ENCODE measurements at places on chromosomes 5 and 9. TPM values are rescaled to one million over a fixed set of nuclear protein-coding genes. Genes with fewer than 3 reads are reported as not detected.

GRCh38 chr9:124758061-124758460 is 13.1 kb downstream of the NR6A1 start:
- peaks cover 9% of the 10 kb centered on the region for H3K4me1 ChIP-seq
- H3K27ac ChIP-seq, result no peak overlapping the region
- peaks cover 6% of the 10 kb centered on the region for H3K27me3 ChIP-seq
- DNase-seq, result no peak
- H3K36me3 ChIP-seq, result no peaks in the 10 kb centered on the region

DNA sequence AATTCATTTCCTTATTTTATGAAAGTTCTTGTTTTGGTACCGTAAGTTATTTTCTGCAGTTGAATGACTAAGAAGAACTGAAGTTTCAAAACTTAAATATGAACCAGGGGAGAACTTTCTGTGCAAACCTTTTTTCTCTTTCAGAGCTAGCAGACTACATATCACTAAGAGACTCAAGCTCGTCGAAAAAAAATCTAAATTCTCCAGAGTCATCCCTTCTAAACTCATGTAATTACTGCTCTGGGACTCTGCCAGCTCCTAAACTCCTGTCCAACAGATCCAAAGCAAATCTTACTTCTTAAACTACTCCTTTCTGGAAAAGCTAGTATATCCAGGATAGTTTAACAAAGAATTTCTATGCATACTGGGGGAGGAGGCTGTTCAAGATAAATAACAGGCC is 87.0 kb upstream of the NR5A1 start:
- no peak overlapping the region for H3K4me3 ChIP-seq
- no peak for DNase-seq
- no peaks in the 10 kb centered on the region for H3K4me1 ChIP-seq
- no peaks in the 10 kb centered on the region for H3K36me3 ChIP-seq
- no peak overlapping the region for H3K27ac ChIP-seq

DNA sequence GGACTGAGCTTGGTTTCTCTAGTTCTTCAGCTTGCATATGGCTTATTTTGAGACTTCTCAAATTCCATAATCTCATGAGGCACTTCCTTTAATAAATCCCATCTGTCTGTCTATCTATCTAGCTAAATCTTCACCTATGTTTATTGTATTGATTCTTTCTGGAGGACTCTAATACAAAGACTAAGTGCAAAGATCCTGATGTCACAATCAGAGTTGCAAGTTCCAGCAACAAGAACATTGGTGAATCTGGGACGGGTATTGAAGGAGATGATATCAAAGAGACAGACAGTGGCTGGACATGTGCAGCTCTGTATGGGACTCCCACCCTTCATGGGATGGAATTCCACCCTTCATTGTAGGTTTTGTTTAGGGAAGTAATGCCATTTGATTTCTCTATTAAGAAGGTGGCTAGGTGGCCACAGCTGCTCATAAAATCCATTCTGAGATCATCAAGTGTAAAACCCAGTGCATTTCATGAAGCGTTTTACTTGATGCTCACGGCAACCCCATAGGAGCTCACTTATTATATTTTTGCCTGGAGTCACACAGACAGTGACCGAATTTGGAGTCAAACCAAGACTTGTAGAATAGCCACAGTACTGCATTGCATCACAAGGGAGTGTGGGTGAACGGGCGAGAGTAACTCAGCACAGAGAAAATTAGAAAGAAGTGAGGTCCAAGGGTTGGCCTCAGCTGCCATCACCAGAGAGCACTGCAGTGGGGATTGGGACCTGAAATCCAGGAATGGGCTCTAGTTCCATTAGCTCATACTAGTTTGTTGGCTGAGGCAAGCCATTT is 24.9 kb downstream of the TAS2R1 start:
- no peak for DNase-seq
- no peak overlapping the region for H3K4me3 ChIP-seq
- no peaks in the 10 kb centered on the region for H3K27me3 ChIP-seq
- H3K36me3 ChIP-seq, result no peaks in the 10 kb centered on the region
- H3K27ac ChIP-seq, result no peak overlapping the region
- H3K4me1 ChIP-seq, result peaks cover 6% of the 10 kb centered on the region

- H3K36me3 ChIP-seq, result no peaks in the 10 kb centered on the region
- H3K4me3 ChIP-seq, result no peak overlapping the region
- H3K27ac ChIP-seq, result no peak overlapping the region
- H3K27me3 ChIP-seq, result no peaks in the 10 kb centered on the region
- DNase-seq, result peak; percentile 33
These were observed 123.6 kb downstream of the INVS start for GRCh38 chr9:100222674-100223073.

DNA sequence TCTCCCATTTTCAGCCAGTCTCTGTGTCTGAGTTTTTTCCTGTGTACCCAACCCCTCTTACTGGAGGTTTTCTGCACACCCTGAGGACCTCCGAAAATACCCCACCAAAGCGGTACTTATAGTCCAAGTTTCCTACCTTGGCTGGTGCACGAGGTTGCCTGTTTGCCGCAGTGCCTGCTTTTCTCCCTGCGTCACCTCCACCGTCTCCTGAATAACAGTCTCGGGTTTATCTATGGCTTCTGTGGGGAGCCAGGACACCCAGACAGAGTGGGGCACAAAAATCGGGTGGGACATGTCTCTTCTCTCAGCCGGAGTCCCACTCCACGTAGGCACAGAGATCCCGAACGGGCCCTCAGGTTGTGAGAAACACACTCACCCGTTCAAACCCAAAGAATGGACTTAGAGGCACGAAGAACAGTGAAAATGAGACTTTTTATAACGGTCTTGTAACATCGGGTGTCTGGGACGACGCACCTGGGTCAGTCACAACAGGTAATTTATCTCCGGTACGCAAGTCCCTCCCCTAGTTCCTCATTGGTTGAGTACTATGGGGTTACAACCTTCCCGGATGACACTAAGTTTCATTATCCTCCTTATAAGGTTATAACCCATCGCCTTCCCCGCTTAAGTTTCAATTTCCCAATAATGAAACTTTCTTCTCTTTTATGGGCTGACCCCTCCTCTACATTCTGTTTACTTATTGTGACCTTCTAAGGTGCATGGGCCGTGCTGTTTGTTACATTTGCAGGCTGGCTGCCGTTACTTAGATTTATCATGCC is 970.2 kb upstream of the COX7C start:
- H3K4me1 ChIP-seq, result no peaks in the 10 kb centered on the region
- no peak for DNase-seq
- H3K27me3 ChIP-seq, result no peaks in the 10 kb centered on the region
- no peak overlapping the region for H3K27ac ChIP-seq
- no peak overlapping the region for H3K4me3 ChIP-seq
- H3K36me3 ChIP-seq, result no peaks in the 10 kb centered on the region

- H3K27ac ChIP-seq, result no peak overlapping the region
- H3K27me3 ChIP-seq, result no peaks in the 10 kb centered on the region
- DNase-seq, result peak; percentile 14
- no peak overlapping the region for H3K4me3 ChIP-seq
These were observed 19.8 kb downstream of the IFT74 start for GRCh38 chr9:26975728-26976707.

- no peaks in the 10 kb centered on the region for H3K27me3 ChIP-seq
- H3K4me3 ChIP-seq, result no peak overlapping the region
- H3K36me3 ChIP-seq, result no peaks in the 10 kb centered on the region
- H3K4me1 ChIP-seq, result no peaks in the 10 kb centered on the region
- DNase-seq, result no peak
These were observed 15.3 kb upstream of the PIK3R1 start for GRCh38 chr5:68200288-68200687.

DNA sequence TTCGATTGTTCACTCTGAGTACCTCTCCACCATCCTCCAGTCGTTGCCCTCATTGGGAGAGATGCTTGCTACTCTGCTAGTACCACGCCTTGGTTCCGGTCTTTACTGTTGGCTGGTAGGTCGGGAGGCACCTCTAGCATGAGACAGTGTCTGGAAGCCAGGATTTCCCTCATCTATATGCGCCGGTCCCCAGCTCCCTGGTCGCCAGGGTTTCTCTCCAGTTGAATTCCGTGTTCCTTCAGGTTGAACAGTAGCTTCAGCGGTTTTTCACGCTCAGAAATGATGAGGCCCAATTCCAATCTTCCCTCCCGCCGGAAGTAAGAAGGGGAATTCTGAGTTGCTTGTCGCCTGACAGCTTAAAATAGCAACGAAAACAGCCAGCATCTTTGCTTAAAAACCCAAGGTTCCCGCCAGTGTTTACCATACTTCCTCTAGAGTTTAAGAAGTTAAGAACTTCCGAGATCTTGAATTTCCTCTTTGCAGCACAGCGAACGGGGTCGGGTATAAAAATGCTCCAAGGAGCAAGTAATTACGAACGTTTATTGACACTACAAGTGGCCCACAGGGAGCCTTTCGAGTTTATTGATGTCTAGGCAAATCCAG is 1.3 kb upstream of the ST8SIA4 start:
- peaks cover 12% of the 10 kb centered on the region for H3K4me1 ChIP-seq
- H3K4me3 ChIP-seq, result peak overlapping the region; percentile 85
- H3K27me3 ChIP-seq, result peaks cover 3% of the 10 kb centered on the region
- H3K27ac ChIP-seq, result no peak overlapping the region
- no peak for DNase-seq

GRCh38 chr9:16715404-16715803 is 155.1 kb downstream of the BNC2 start:
- H3K36me3 ChIP-seq, result no peaks in the 10 kb centered on the region
- peaks cover 5% of the 10 kb centered on the region for H3K4me1 ChIP-seq
- H3K27ac ChIP-seq, result no peak overlapping the region

DNA sequence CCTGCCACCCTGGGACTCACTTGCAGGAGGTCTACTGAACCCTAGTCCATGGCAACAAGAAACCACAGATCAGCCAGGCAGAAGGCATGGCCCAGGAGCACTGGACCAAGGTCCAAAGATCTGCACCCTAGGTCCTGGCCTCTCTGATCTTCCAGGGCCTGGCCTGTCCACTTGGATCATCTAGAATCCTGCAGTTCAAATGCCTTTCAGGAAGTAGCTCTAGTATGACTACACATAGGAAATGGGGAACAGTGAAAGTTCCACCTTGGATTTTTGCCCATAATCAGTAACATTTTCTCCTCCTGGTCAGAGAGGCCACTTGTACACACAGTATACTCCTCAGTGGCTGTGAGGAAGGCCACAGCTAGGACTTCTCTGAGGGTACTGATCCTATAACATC is 11.5 kb downstream of the ANXA6 start:
- H3K4me1 ChIP-seq, result peaks cover 19% of the 10 kb centered on the region
- no peak for DNase-seq
- H3K27ac ChIP-seq, result no peak overlapping the region
- H3K27me3 ChIP-seq, result no peaks in the 10 kb centered on the region
- peaks cover 24% of the 10 kb centered on the region for H3K36me3 ChIP-seq

- H3K27ac ChIP-seq, result no peak overlapping the region
- no peaks in the 10 kb centered on the region for H3K4me1 ChIP-seq
- no peak overlapping the region for H3K4me3 ChIP-seq
- no peaks in the 10 kb centered on the region for H3K36me3 ChIP-seq
- DNase-seq, result peak; percentile 21
- no peaks in the 10 kb centered on the region for H3K27me3 ChIP-seq
These were observed 120.0 kb upstream of the KLF9 start for GRCh38 chr9:70534471-70534870.

DNA sequence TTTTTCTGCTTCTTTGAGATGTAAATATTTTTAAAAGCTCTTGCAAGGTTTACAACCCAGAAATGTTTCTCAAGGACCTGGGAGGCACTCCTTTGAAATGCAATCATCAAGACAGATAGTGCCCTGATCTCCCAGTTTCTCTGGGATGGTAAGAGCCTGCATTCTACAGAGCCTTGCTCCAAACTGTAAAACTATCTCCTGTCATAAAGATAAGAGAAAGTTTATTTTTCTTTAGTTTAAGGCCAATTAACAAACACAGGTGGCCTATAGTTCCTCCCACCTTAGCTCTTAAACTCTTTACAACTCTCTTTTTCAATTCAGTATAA is 1231.1 kb upstream of the NUDT12 start:
- no peaks in the 10 kb centered on the region for H3K36me3 ChIP-seq
- H3K4me1 ChIP-seq, result no peaks in the 10 kb centered on the region
- H3K27me3 ChIP-seq, result no peaks in the 10 kb centered on the region
- no peak for DNase-seq
- no peak overlapping the region for H3K27ac ChIP-seq

- no peaks in the 10 kb centered on the region for H3K27me3 ChIP-seq
- H3K4me3 ChIP-seq, result no peak overlapping the region
- H3K27ac ChIP-seq, result no peak overlapping the region
These were observed 175.1 kb downstream of the HCN1 start for GRCh38 chr5:45521067-45521466.

DNA sequence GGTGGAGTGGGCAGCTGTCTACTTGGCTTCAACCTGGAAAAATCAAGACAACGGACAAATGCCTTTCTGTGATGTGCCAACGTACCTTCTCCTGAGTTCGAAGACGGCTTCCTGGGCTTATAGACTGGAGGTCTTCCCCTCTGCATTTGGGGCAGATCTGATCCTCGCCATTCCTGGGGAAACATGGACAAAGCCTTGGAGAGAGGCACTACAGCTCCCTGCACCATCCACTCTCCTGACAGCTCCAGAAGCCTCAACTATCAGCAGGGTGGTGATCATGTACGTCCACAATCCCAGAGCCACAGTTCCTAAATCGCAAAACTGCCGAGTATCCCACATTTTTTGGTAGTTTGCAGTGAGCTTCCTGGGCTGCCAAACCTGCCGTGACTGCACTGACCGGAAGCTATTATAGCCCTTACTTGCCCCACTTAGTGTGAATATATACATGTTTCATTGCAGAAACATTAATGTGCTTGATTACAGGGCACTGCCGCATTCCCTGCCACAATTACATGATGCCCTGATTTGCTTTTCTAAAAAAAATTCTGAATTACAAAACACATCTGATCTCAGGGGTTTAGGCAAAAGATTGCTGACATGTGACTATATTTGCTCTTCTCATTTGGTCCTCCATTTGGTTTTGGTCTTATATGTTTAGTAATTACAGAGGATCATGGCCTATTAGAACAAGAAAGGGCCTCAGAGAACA is 2.8 kb downstream of the TRAF1 start:
- no peak overlapping the region for H3K4me3 ChIP-seq
- peaks cover 30% of the 10 kb centered on the region for H3K4me1 ChIP-seq
- H3K27me3 ChIP-seq, result no peaks in the 10 kb centered on the region
- H3K36me3 ChIP-seq, result no peaks in the 10 kb centered on the region
- DNase-seq, result no peak

- peaks cover 20% of the 10 kb centered on the region for H3K27me3 ChIP-seq
- no peak overlapping the region for H3K27ac ChIP-seq
- DNase-seq, result no peak
- no peaks in the 10 kb centered on the region for H3K36me3 ChIP-seq
- no peaks in the 10 kb centered on the region for H3K4me1 ChIP-seq
These were observed 48.6 kb upstream of the SHB start for GRCh38 chr9:38117651-38118050.

- no peak overlapping the region for H3K27ac ChIP-seq
- no peaks in the 10 kb centered on the region for H3K27me3 ChIP-seq
- peak; percentile 37 for DNase-seq
These were observed 45.8 kb downstream of the KIAA1958 start for GRCh38 chr9:112532427-112532826.

Gene MRPS2
- 38.6 TPM for total RNA-seq

Gene INSL6
- total RNA-seq, result not detected

Gene DIRAS2
- 0.27 TPM for total RNA-seq

Gene FPGS
- 49.4 TPM for total RNA-seq

Gene C9orf50
- total RNA-seq, result not detected

Gene PTCH1
- total RNA-seq, result 21.3 TPM

Measured in astrocyte (in vitro differentiated cells and primary cell).